Activated CD4-positive, alpha-beta T cell treated with anti-CD3 and anti-CD28 coated beads, Interleukin-2, Interleukin-6, amounts not matched to agents 100 ng/mL and 50 ng/mL, durations not matched to agents 16 hours and 8 hours (primary cell): ENCODE measurements at places on chromosomes 2 and 18.

- DNase-seq, result peak; percentile 17
These were observed 17.7 kb downstream of the MPP4 start for GRCh38 chr2:201680743-201681142.

GRCh38 chr2:221465776-221466175 is 106.3 kb downstream of the EPHA4 start:
- no peak for DNase-seq

DNA sequence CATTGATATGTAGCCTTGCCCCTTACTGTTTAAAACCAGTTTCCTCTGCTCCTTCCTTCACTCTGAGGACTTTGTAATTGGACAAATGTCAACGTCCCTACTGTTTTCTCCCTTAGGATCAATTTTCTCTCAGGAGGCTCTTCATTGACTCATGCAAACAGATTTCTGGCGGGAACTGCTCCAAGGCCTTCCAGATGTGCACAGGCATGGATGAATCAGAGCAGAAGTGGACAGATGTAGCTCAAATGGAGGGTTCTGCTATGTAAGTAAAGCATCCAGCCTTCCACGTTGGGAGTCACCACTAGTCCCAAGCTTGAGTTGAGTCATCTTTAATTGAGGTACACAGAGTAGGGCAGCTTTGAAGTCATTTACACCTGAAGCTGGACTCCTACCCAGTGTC is 34.1 kb upstream of the ZDBF2 start:
- no peak for DNase-seq

GRCh38 chr2:105442721-105443120 is 43.9 kb upstream of the FHL2 start:
- DNase-seq, result no peak

- no peak for DNase-seq
These were observed 80.2 kb upstream of the DNMT3A start for GRCh38 chr2:25421820-25422411.

DNA sequence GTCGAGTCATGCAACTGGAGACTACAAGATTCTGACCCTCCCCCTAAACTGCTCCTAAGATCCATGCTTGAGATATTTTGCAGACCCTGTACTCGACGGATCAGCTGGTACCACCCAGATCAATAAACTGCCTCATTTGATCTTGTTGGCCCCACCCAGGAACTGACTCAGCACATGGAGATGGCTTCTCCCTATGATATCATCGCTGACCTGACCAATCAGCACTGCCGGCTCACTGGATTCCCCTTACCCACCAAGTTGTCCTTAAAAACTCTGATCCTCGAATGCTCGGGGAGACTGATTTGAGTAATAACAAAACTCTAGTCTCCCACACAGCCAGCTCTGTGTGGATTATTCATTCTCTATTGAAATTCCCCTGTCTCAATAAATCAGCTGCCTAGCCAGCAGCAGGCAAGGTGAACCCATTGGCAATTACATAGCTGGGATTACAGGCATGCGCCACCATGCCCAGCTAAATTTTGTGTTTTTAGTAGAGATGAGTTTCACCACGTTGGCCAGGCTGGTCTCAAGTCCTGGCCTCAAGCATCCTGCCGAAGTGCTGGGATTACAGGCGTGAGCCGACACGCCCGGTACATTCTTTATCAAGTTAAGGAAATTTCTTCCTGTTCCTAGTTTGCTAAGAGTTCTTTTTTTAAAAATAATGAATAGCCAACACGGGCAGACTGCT is 43.6 kb downstream of the VPS54 start:
- DNase-seq, result no peak

GRCh38 chr2:179987916-179988315 is 19.2 kb downstream of the CWC22 start:
- DNase-seq, result no peak

DNA sequence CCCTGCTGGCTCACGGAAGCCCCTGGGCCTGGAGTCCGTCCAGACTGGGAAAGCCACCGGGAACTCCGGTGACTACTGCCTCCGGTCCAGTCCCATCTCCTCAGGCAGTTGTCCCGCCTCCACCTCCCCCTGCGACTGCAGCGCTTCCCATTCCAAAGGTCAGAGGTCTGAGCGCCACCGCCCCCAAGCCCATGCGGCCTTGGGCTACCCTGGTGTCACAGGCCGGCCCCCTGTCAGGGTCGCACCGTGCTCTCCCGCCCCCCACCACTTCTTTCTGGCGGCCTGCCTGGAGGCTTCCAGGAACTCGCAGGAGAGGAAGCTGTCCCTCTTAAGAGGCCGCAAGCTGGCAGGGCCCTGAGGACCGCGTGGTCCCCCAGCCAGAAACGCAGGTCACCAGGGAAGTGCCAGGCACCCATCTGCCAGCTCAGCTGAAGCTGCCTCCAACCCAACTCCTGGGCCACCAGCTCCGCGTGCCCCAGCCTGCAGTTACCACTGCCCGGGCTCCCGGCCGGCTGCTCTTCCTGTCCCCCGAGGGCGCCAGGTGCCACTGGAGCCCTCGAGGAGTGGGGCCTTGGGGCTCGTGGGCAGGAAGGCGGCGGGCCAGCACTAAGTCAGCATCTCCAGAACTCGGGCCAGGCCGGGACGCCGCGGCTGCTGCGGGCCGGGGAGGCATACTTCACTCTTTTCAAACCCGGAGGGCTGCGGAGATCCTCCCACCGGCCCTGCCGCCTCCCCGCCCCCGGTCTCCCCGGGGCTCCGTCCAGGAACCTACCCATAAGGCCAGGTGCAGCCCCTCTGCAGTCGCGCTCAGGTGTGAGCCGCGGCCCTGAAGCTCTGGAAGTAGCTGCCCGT is 83.3 kb upstream of the POMC start:
- DNase-seq, result peak; percentile 43

- no peak for DNase-seq
These were observed 26.4 kb downstream of the CENPO start for GRCh38 chr2:24819442-24820174.
